ENCODE measurements at places on chromosomes 11 and 22.

DNA sequence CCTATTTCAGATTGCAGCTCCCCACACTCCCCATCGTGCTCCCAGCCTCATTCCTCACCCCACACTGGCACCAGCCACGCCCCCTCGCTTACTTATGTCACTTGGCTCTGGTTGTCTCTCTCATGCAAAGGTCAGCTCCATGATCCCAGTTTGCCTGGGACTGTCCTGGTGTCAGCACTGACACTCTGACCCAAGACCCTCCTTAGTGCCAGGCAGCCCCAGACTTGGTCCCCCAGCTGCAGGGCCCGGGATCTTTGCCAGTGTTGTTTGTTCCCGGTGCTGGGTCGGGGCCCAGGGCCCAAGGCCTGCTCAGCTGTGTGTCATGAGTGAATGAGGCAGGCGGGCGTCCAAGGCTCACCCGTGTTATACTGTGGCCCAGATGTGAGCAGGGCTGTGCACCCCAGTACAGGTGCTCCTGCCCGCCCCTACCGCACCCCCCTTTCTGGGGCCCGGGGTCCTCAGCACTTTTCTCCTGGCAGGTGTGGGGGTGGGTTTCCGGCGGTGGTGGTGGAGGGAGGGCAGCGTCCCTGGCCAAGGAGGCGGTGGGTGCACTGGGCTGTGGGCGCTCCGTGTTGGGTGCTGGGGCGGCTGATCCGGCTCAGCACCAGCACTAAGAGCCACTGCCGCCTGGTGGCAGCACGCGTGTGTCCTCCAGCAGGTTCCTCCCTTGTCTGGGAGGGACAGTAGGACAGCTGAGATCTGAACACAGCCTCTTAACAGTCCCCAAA, 19.5 kb downstream of the IL17REL start:
- no peak for DNase-seq

DNA sequence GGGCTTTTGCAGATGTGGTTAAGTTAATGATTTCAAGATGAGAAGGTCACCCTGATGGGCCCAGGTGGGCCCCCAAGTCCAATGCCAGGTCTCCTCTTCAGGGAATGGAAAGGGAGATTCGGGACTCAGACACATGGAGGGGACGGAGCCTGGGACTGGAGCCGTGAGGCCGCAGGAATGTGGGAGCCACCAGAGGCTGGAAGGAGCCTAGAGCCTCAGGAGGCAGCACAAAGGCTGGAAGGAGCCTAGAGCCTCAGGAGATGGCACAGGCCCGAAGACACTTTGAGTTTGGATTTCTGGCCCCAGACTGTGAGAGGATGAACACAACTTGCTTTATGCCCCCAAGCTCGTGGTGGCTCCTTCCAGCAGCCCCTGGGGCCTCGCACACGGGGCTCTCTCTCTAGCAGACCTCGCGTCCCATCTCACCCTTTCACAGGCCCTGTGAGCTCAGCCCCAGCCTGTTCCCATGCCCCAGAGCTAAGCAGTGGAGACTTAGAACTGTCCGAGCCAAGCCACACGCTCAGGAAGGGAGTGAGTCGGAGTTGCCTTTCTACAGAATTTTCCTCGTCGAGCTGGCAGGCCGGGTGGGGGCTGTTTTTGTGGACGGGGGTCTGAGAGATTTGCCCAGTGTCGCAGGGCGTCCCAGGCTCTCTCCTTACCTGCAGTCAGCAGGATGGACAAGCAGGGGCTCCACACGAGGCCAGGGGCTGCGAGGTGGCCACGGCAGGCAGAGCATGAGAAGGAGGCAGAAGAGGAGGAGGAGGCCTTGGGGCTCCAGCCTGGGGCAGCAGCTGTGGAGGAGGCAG, 937.6 kb downstream of the BRD1 start:
- DNase-seq = no peak

DNA sequence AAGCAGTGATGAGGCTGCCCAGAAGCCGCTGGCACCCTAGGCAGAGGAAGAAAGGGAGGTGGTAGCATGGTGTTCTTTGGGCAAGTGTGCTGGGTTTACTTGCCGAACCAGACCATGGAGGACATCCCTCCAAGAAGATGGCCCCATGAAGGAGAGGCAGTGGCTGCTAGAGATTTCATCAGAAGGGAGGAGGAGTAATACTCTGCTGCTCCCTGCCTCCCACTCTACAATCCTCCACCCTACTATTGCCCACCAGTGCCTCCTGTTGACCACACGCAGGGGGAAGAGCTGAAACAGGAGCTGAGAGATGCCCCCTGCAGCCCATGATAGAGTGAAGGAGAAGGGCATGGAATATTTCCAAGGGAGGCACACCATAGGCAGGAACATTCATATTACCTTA, 51.0 kb upstream of the PRSS23 start:
- DNase-seq = no peak

GRCh38 chr11:11806074-11806473, 35.7 kb upstream of the USP47 start:
- no peak for DNase-seq

DNA sequence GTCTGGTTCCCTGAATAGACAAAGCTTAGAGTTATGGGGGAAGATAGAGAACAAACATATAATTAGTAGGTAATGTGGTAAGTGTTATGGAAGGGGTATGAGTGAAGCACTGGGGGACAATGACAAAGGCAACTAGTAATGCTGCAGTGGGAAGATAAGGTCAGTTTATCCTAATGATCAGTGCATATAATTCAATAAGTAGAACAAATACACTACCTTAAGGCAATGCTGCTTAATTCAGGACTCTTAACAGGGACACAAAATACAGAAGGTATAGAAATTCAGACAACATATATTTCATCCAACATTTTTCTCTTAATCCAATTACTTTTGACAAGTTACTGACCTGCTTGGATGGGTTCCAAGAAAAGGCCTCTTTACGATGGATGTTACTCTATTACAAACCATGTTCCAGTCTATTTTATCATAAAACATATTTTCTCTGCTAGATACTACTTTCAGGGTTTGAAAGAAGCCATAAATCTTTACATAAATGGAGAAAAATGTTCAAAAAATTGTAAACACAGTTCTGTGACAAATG, 1186.2 kb downstream of the LRRC4C start:
- no peak for DNase-seq

DNA sequence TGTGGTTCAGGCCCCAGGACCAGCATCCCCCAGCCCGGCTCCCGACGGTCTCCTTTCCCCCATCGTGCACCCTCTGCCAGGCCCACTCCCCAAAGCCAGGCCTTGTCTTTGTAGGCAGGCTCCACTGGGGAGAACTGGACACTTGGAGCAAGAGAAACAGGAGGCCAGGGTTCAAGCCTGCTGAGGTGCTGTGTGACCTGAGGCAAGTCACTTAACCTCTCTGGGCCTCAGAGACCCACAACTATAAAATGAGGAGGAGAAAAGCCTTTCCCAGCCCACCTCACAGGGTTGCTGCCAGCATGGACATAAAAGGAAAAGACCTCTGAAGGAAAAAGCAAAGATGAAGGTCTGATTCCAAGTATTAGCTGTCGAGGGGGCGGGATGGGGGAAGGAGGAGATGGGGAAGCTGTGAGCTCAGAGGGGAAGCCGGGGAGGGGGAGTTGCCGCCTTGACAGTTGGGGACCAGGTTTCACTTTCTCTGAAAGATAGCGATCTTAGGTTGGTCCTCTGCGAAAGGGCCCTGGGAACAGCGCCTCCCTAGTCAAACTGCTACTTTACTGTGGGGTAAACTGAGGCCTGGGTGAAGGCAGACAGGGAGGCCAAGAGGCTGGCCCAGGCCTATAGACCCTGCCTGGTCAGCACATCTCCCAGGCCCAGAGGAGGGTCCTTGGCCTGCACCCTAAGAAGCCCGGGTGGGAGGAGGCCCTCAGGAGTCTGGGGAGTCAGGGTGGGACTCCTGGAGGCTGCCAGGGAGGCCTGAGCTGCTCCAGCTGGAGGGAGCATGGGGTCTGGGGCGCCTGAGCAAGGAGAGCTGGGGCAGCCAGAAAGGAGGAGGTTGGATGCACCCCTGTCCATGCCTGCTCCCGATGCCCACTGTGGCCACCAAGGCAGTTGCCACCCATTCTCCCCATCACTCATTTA, 991 bp upstream of the OSM start:
- DNase-seq = no peak

Measured in esophagus squamous epithelium (tissue), 5 donors.